OCI-LY7 (cell line): ENCODE measurements at places on chromosomes 16 and 17. TPM values are rescaled to one million over a fixed set of nuclear protein-coding genes. Genes with fewer than 3 reads are reported as not detected.

DNA sequence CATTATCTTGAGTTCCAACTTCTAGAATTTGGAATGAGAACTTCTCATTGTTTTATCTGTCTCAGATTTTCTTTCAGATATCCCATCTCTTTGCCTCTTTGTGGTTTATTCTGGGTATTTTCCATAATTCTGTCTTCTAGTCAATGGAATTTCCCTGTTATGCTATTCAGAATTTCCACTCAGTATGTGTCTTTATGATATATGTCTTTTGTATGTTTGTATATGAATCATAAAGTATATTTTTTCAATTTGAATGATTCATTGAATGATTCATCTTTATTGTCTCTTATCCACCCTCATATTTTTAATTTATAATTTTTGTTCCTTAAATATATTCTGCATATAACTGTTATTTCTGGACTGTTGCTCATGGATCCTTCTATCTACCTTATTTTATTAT is 729.7 kb upstream of the GOT2 start:
- no peak for DNase-seq

DNA sequence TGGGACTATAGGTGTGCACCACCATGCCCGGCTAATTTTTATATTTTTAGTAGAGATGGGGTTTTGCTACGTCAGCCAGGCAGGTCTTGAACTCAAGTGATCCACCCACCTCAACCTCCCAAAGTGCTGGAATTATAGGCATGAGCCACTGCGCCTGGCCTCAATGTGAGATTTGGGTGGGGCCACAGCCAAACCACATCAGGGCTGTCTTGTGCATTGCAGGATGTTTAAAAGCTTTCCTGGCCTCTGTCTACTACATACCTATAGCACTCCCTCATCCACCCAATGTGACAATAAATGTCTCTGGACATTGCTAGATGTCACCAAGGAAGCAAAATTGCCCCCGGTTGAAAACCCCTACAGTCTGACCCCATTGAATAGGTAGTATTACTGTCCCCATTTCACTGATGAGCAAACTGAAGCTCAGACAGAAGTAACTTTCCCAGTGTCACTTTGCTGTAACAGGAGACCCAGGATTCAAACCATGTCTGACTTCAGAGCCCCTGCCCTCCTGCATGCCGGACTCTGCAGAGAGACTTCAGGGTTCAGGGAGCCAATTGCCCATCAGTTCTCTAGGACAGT is 3.6 kb upstream of the MAP3K14 start:
- DNase-seq: no peak

DNA sequence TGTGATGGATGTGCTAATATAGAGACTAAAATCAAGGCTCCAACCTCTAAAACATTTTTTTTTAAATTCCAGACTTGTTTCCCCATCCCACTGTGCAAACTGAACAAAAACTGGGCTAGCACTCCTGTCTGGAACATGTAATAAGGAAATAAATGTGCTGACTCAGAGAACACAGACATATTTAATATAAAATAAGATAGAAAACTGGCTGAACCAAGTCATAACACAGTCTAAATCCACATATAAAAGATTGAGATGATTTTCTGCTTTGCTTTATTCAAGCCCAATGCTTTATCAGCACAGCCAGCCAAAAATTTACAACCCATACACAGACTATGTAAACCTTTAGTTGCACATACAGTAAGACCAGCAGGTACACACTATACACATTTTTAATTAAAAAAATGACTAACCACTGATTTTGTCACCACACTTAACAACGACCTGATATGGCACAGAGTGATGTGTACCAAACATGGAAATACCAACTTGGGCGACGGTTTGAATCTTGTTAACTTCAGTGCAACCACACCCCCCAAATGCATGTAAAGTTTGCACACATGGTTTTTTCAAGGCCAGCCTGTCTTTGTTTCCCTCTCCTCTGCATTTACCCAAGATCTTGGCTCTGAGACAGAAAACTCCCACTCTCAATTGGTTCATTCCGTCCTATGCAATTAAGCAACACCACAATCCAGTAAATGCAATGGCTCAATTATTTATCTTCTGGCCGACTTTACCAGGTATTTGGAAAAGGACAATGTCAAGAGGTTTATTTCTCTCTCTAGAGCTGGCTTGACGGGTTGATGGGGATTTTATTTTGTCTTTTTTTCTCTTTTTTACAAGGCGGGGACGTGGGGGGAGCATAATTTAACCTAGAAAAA is 1.2 kb downstream of the STAT3 start:
- DNase-seq: no peak

GRCh38 chr17:3887804-3888203 is 5.0 kb downstream of the CAMKK1 start:
- DNase-seq: no peak

- no peak for DNase-seq
These were observed 32.5 kb downstream of the ASIC2 start for GRCh38 chr17:33260638-33261037.

GRCh38 chr17:70987867-70988340 is 818.6 kb downstream of the KCNJ2 start:
- DNase-seq: no peak

DNA sequence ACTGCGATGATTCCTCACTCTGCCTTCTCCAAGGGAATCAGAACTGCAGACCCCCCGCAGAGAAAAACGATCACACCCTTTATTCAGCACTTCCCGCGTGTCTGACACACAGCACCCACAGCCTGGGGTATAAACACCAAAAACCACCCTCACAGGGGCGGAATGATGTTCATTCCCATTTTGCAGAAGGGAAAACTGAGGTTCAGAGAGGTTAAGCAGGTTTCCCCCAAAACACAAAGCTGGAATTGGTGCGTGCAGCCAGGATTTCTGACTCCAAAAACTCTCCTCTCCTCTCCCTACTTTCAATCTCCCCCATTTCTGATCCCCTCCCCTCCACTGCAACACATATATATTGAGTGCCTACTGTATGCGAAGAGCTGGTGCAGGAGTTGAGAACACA is 55.8 kb downstream of the XYLT1 start:
- DNase-seq: no peak

GRCh38 chr17:33745047-33745760 is 452.1 kb upstream of the ASIC2 start:
- no peak for DNase-seq

DNA sequence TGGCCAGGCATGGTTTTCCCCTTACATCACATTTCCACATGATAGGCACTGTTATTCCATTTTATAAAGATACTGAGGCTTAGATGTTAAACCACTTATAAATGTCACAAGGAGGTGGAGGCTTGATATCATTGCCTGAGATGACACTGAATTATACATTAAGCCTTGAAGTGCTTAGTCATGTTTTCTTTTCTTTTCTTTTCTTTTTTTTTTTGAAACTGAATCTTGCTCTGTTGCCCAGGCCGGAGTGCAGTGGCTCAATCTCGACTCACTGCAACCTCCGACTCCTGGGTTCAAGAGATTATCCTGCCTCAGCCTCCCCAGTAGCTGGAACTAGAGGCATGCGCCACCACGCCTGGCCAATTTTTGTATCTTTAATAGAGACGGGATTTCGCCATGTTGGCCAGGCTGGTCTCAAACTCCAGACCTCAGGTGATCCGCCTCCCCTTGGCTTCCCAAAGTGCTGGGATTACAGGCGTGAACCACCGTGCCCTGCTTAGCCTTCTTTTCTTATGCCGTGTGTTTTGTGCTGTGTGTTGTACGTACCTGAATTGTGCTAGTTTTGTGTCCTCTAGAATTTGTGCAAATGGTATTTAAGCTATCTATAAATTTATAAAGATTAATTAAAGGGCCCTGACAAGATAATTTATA is 1.2 kb downstream of the DNAJA3 start:
- DNase-seq: no peak

DNA sequence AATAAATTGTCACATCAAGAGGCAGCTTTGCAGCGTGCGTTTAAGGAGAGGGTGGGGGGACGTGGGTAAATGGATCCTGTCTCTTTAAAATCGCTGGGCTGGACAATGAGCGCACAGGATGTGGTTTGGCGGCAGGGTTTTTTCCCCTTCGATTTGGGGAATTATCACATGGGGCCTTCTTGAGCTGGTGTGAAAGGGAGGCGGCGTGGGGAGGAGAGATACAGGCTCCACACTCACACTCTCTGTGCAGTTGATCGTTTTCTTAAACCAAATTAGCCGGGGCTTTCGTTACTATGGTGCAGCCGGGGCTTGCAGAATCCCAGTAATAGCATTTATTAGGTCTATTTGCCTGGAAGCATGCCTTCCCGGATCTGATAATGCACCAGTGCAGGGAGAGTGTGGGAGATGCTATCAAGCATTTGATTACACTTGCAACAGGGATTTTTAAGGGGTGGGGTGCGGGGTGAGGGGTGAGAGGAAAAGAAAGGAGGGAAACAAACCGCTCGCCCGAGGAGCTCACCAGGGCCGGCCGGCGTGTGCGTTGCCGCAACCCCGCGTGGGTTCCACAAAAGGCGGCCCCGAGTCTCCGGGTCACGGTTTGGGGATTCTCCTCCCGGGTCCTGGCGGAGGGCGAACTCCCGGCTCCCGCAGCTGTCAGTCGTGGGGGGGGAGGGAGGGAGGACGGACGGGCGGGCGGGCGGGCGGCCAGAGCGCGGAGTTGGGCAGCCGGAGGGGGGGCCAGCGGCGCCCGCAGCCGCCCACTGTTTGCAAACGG is 58.8 kb upstream of the GSE1 start:
- DNase-seq: peak; percentile 88

Gene GLTPD2
- total RNA-seq: not detected in 2 replicates

Gene MYO1C
- 70.5 and 74.4 TPM in 2 replicates for total RNA-seq

Gene CES5A
- not detected in 2 replicates for total RNA-seq

Gene HSPB9
- not detected in 2 replicates for total RNA-seq

Gene CDRT4
- 6.2 and 7.1 TPM in 2 replicates for total RNA-seq

Gene ZACN
- 0.33 and 1.2 TPM in 2 replicates for total RNA-seq

Gene IGFALS
- 0.33 TPM in 1 of 2 replicates, not detected in the other for total RNA-seq

Gene ITGAL
- 125 and 140 TPM in 2 replicates for total RNA-seq

Gene NPIPB4
- total RNA-seq: 435 and 436 TPM in 2 replicates

Gene KRT25
- total RNA-seq: not detected in 2 replicates

Gene RTN4RL1
- not detected in 2 replicates for total RNA-seq

Gene MED31
- total RNA-seq: 21.7 and 25.2 TPM in 2 replicates

Gene FOXL1
- total RNA-seq: 1.8 and 2.4 TPM in 2 replicates
